ENCODE measurements at places on chromosomes 1 and 21. TPM values are rescaled to one million over a fixed set of nuclear protein-coding genes. Genes with fewer than 3 reads are reported as not detected.

SLC25A33 gene
- 4.0 TPM for total RNA-seq

HMGCS2 gene
- 0.38 TPM for total RNA-seq

SLC2A5 gene
- total RNA-seq: 1.5 TPM

USH2A gene
- total RNA-seq: 3.6 TPM

LAMC1 gene
- total RNA-seq: 104 TPM

KLHDC7A gene
- not detected for total RNA-seq

ORC1 gene
- total RNA-seq: 0.11 TPM

KIRREL1 gene
- 10.9 TPM for total RNA-seq

IQCC gene
- 0.78 TPM for total RNA-seq

TDRD5 gene
- not detected for total RNA-seq

CCDC17 gene
- total RNA-seq: 1.2 TPM

BEST4 gene
- 0.11 TPM for total RNA-seq

DNA sequence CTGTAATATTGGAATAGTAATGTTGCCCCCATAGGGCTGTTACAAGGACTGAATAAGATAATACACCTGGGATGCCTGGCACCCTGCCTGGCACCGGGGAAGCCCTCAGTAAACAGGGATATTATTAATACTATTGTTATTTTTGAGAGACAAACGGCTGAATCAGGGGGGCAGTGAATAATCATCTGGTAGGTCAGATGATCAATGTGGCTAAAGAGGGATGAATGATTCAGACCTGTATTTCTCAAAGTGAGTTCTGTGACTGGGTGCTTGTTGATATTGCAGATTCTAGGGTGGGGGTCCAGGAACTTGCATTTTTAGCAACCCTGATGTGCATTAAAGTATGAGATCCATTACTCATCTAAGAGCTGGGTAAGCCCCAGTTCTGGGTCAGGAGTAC is 46.2 kb upstream of the BCL10 start:
- no peak for DNase-seq

DNA sequence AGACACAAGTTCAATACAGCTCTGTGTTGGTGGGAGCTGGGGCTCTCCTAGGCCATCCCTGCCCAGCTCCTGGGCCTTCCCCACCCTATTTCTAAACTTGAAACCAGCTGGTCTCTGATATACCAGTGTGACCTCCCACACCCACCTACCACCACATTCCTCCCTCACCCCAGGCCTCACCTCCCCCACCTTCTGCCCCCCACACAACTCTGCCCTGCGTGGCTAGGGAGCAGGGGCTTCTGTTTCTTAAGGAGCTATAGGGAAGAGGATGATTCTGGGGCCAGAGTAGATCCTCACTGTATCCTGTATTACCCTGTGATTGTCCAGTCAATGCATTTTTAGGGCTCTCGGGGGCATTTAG is 16.5 kb downstream of the NES start:
- DNase-seq: no peak

- DNase-seq: no peak
Measured at GRCh38 chr1:94345148-94345721, 73.0 kb upstream of the ABCD3 start.

GRCh38 chr1:115255154-115255553 is 82.9 kb downstream of the NGF start:
- DNase-seq: no peak

- DNase-seq: no peak
Measured at GRCh38 chr1:60535713-60536112, 462.1 kb upstream of the C1orf87 start.

DNA sequence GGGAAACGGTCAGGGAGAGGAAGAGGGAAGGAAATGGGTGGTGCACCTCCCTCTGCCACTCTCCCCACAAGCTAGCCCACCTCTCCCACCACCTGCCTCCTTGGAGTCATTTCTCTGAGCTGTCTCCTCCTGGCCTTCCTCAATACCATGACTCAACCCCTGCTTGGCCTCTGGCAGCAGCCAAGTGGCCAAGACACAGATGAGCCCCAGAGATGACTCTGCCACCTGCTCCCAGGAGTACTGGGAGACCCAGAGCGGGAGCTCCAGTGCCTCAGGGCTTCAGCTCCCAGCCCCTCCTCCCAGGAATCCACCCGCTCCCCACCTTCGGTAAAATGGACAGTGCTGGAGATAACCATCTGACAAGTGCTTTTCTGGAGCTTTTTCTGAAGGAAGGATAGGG is 2.6 kb downstream of the S100A16 start:
- no peak for DNase-seq

- DNase-seq: no peak
Measured at GRCh38 chr1:85116856-85117255, 68.6 kb upstream of the MCOLN3 start.

- no peak for DNase-seq
Measured at GRCh38 chr1:84225646-84226045, 75.9 kb upstream of the SAMD13 start.

GRCh38 chr1:64839732-64840405 is 95.0 kb downstream of the RAVER2 start:
- DNase-seq: no peak

DNA sequence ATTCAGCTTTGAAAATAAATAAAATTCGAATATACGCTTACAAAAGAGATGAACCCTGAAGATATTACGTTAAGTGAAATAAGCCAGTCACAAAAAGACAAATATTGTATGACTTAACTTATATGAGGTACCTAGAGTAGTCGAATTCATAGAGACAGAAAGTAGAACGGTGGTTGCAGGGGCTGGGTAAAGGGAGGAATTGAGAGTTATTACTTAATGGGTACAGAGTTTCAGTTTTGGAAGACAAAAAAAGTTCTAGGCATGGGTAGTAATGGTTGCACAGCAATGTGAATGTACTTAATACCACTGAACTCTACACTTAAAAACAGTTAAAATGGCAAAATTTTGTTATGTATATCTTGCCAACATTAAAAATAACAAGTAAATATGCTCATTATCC is 48.6 kb upstream of the ZNHIT6 start:
- no peak for DNase-seq

- DNase-seq: peak; percentile 22
Measured at GRCh38 chr21:44667612-44668011, 885 bp upstream of the KRTAP12-2 start.

DNA sequence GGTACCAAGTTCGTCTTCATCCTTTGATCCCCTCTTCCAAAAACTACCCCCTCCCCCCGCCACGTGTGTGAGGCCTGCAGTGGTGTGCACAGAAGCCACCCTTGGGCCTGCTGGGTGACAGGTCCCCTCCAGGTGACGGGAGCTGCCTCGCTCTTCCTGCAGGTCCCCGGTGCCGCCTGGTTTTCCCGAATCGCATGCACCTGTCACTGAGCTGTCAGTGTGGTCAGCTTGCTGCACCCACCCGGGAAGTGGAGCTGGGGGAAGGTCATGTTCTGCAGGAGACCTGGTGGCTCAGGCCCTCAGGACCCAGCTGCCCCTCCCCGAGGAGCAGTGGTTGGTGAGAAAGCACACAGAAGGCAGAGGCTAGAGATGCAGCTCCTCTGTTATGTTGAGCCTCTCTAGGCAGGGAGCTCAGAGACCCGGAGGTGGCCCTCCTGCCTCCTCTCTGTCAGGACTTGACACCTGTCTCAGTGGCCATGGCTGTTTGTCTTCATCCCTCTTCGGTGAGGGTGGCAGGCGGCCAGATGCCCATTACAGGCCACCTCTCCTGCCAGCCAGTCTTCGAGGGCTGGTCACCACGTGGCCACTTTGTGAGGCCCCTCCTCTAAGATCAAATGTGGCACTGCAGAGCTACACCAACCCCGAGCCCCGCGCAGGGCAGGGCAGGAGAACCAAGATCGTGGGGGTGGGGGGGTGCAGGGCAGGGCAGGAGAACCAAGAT is 60.9 kb downstream of the SKI start:
- DNase-seq: no peak

DNA sequence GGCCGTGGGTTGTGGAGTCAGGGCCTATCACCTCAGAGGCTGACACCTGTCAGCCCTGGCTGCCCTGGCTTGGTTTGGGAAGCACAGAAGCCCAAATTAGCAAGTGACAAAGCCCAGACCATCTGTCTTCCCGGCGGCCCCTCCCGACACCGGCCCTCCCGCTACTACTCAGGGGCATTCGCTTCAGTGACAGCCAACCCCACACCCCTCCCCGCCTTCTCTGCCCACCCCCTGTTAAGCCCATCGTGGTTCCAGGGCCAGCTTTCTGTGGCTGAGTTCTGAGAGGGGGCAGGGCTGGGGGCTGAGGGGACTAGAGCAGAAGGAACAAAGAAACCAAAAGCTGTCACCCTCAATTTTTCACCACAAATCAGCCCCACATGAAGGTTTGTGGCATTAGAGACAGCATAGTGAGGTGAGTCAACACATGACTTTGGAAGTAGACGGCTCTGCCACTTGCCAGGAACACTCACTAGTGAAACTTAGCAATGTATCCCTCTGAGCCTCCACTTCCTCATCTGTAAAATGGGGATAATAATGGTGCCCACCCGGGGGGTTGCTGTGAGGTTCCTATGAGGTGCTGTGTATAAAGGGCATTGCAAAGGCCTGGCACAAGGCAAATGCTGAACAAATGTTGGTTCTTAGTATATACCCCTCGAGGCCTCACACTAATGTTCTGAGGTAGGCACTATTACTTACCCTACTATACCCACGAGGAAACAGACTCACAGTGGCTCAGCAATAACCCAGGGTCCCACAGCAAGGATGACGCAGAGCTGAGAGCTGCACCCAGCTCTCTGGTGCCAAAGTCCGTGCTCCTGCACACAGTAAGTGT is 5.2 kb upstream of the TNNI1 start:
- peak; percentile 85 for DNase-seq

DNA sequence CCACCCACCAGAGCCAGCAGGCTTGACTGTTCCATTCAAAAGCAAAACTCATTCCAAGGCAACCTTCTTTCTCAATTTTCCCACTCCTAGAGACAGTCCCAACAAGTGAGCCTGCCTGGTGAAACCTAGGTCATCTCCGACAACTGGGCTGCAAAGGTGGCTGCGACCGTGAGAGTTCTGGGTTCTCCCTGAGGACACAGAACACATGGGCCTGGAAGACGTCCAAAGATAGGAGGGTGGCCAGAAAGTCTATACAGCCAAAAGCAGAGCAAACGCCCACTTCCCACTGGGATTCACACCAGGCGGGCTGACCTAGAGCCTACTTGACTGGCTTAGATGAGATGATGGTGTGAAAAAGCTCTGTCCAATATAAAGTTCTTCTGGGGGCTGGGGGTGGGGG is 90.2 kb upstream of the GRIK3 start:
- no peak for DNase-seq

- DNase-seq: no peak
Measured at GRCh38 chr1:78716186-78716585, 66.6 kb downstream of the IFI44 start.

Measured in cardiac septum (tissue), 1 donor.